Upper lobe of right lung (tissue), 1 donor: ENCODE measurements at places on chromosomes 4 and X.

DNA sequence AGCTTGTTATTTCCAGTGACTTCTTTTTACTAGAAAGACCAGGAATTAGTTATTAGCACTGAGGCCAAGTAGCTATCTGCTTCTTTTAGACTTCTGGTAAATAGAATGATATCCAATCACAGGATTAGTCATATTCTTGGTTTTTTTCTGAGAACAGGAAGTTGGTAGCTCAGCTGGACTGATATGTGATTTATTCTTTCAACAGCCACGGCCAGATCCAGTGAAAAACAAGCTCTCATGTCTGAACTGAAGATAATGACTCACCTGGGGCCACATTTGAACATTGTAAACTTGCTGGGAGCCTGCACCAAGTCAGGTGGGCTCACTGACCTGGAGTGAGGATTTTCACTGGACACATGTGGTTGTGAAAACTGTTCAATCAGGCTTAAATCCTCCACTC is 48.6 kb downstream of the PDGFRA start:
- no peak for DNase-seq
- no peak overlapping the region for H3K4me3 ChIP-seq
- peaks cover 10% of the 10 kb centered on the region for H3K36me3 ChIP-seq
- H3K27me3 ChIP-seq, result no peaks in the 10 kb centered on the region
- peaks cover 37% of the 10 kb centered on the region for H3K4me1 ChIP-seq

GRCh38 chr4:3657902-3658529 is 108.2 kb upstream of the ADRA2C start:
- no peak overlapping the region for H3K27ac ChIP-seq
- H3K27me3 ChIP-seq, result peaks cover 39% of the 10 kb centered on the region
- DNase-seq, result no peak
- no peaks in the 10 kb centered on the region for H3K36me3 ChIP-seq
- no peak overlapping the region for H3K4me3 ChIP-seq

DNA sequence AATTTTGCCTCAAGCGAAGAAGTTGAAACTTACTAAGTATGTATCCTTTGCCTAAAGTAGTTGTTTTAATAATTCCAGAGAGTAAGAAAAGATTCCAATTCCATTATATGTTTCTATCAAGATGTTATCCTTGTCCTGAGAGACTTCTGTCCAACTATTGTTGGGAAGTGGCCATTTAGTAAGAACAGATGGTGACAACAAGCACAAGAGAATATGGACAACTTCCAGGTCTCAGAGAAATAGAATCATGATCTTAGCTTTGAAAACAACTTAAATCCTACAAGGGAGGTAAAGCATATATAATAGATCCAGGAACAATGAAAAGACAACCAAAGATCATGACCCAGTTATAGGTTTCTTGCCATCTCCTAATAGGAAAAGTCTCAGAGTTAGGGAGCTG is 486.6 kb upstream of the PCDH10 start:
- DNase-seq, result no peak
- H3K36me3 ChIP-seq, result no peaks in the 10 kb centered on the region
- no peak overlapping the region for H3K27ac ChIP-seq
- H3K4me3 ChIP-seq, result no peak overlapping the region
- no peaks in the 10 kb centered on the region for H3K27me3 ChIP-seq

DNA sequence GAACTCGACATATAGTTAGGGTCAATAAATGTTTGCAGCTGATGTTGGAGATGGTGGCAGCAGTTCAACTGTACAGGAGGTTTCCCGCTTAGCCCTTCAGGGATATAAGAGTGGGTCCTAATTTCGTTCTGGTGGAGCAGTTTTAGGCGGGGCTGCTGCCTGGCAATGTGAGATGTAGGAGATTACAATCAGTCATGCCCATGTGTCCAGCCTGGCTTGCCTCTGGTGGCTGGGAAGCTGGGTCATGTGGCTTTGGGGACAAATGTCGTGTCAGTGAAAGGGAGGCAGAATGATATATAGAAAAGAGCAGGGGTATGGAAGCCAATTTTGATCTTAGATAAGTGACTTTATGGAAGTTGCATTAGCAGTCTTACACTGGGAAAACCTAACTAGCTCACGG is 129.4 kb downstream of the CLCN4 start:
- H3K36me3 ChIP-seq, result no peaks in the 10 kb centered on the region
- no peak overlapping the region for H3K4me3 ChIP-seq
- DNase-seq, result no peak
- no peaks in the 10 kb centered on the region for H3K4me1 ChIP-seq
- no peaks in the 10 kb centered on the region for H3K27me3 ChIP-seq
- no peak overlapping the region for H3K27ac ChIP-seq

GRCh38 chr4:127968586-127968985 is 3.4 kb downstream of the ABHD18 start:
- no peak for DNase-seq
- H3K27me3 ChIP-seq, result no peaks in the 10 kb centered on the region
- H3K4me1 ChIP-seq, result peaks cover 4% of the 10 kb centered on the region
- no peaks in the 10 kb centered on the region for H3K36me3 ChIP-seq
- H3K27ac ChIP-seq, result no peak overlapping the region
- H3K4me3 ChIP-seq, result no peak overlapping the region

DNA sequence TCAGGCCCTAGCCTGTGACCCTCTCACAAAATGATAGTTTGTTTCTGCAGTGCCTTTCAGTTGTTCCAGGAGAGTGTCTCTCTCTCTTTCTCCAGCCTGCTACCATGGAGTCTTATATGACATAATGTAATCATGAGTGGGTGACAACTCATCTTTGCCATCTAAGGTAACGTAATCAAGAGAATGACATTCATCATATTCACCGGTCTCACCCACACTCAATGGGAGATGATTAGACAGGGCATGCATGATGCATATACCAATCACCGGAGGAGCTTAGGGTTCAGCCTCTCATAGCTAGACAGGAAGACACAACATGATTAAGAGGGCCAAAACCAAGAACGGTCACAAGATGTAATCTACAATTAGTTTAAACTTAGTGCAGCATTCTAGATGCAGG is 97.1 kb upstream of the FAM9B start:
- H3K36me3 ChIP-seq, result no peaks in the 10 kb centered on the region
- H3K27me3 ChIP-seq, result no peaks in the 10 kb centered on the region
- no peak for DNase-seq
- no peak overlapping the region for H3K4me3 ChIP-seq
- H3K27ac ChIP-seq, result no peak overlapping the region

GRCh38 chr4:121100093-121100775 is 27.9 kb upstream of the NDNF start:
- DNase-seq, result no peak
- no peaks in the 10 kb centered on the region for H3K36me3 ChIP-seq
- H3K4me3 ChIP-seq, result no peak overlapping the region
- no peaks in the 10 kb centered on the region for H3K4me1 ChIP-seq
- H3K27me3 ChIP-seq, result no peaks in the 10 kb centered on the region

DNA sequence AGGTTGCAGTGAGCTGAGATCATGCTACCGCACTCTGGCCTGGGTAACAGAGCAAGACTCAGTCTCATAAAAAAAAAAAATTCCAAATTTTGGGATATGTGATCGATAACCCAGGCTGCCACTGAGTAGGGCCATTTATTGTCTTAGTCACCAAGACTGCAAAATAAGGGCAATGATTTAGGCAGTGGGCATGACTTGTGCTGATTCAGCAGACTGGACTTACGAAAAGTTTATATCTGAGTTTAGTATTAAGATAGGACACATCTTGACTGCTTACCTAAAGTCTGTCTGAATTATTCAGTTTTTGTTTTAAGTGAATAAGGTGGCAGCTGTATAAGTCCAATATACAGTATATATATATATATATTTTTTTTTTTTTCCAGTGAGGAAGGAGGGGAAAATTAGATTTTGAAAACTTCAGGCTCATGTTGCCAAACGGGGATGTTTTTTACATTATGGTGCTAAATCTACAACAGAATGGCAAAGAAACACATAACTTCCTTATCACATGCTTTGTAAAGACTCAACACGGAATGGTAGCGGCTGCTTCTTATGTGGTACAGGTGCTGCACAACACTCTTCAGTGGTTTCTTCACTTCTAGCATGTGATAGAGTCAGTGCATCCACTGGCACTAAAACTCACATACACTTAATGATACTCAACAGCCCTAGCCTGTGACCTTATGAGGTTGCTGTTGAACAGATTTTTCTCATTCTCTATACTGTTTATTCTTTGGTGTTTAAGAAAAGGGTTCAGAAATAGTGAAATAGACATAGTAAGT is 6.5 kb downstream of the TEX13D start:
- H3K27ac ChIP-seq, result no peak overlapping the region
- no peak for DNase-seq
- no peaks in the 10 kb centered on the region for H3K27me3 ChIP-seq
- no peaks in the 10 kb centered on the region for H3K4me1 ChIP-seq
- no peaks in the 10 kb centered on the region for H3K36me3 ChIP-seq
- no peak overlapping the region for H3K4me3 ChIP-seq

- no peaks in the 10 kb centered on the region for H3K27me3 ChIP-seq
- no peak overlapping the region for H3K27ac ChIP-seq
- H3K4me3 ChIP-seq, result no peak overlapping the region
- DNase-seq, result no peak
- H3K4me1 ChIP-seq, result no peaks in the 10 kb centered on the region
Observed at GRCh38 chr4:6445403-6446129, 26.8 kb downstream of the PPP2R2C start.

DNA sequence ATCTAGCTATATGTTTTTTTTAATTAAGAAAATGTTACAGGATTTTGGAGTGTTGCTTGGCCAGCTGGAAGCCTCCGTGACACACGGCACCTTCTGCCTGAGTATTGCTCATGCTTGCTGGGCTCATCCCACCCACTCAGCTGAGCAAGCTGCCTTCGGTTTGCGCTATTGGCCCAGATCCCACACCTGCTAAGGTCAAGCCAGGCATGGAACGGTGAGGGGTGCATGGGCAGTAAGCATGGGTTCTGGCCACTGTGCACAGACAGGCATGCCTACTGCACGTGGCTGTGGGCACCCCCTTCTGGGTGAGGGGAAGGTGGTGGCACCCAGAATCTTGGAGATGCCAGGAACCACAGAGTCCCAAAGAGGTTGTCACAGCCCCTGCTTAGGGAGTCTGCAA is 1178.4 kb upstream of the PCDH7 start:
- H3K27me3 ChIP-seq, result no peaks in the 10 kb centered on the region
- H3K36me3 ChIP-seq, result no peaks in the 10 kb centered on the region
- H3K4me3 ChIP-seq, result no peak overlapping the region
- H3K4me1 ChIP-seq, result no peaks in the 10 kb centered on the region
- DNase-seq, result no peak

DNA sequence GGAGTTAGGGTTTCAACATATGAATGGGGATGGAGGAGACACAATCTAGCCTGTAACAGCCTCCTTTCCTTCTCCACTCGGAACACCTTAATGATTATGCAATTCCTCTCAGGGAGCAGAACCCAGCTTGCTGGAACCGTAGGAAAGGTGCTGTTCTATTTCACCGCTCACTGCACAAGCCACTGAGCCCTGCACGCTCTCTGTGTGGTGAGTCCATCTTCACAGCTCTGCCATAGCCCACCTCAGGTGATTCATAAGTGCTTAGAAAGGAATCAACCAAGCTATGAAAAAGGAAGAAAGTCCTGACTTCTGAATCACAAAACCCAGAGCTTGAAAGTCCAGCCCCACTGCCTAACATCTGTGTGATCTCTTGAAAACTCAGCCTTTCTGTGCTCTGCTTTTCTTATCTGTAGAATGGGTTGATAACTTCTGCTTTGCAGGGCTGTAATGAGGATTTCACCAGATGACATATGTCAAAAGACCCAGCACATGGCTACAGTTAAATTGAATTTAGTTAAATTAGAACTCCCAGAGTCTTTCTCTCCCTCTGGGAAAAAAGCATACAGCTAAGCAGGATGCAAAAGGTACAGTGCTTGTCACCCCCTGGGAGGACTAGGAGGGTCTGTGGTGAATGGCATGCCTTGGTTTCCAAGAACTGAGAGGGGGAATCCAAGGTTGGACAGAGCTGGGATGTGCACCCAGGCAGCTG is 91.6 kb downstream of the WFS1 start:
- no peaks in the 10 kb centered on the region for H3K36me3 ChIP-seq
- no peaks in the 10 kb centered on the region for H3K4me1 ChIP-seq
- H3K27me3 ChIP-seq, result peaks cover 7% of the 10 kb centered on the region
- no peak overlapping the region for H3K4me3 ChIP-seq
- H3K27ac ChIP-seq, result no peak overlapping the region

DNA sequence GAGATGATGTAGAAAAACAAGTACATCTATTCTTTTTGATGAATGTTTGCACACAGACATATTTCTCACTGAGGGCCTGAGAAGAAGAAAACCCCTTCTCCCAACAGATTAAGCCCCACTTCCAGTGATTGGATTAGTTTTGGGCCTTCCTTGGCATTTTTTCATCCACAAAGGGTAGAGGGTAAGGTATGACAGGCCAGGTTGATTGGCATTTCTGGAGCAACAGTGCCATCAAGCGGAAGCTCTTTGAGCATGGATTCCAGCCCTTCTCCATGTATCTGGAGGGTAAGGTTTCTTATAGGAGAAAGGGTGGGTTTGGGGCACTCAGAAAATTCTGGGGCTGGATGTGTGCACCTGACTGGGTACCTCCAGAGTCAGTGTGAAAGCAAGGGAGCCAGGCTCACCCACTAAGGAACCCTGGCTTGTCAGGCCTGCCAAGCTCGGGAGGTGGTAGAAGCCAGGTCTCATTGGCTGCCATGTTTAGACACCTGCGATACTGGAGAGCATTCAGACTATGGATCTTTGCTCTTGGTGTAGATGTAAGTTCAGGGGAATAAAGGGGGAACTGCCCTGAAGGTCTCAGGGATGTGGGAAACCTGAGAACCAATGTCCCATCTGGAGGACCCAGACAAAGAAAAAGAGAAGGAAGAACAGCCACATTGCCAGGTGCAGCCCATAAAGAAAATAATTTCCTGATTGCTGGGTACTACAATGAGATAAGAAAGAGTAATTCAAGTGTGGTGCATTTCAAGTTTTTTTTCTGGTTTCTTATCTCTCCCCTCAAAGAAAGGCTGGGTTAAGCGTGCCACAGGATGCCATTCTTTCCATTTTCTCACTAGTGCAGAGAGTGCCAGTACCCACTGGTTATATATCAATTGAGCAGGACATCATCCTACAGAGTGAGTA is 222.3 kb upstream of the AGTR2 start:
- no peak overlapping the region for H3K4me3 ChIP-seq
- H3K4me1 ChIP-seq, result no peaks in the 10 kb centered on the region
- H3K27me3 ChIP-seq, result no peaks in the 10 kb centered on the region
- H3K27ac ChIP-seq, result no peak overlapping the region

DNA sequence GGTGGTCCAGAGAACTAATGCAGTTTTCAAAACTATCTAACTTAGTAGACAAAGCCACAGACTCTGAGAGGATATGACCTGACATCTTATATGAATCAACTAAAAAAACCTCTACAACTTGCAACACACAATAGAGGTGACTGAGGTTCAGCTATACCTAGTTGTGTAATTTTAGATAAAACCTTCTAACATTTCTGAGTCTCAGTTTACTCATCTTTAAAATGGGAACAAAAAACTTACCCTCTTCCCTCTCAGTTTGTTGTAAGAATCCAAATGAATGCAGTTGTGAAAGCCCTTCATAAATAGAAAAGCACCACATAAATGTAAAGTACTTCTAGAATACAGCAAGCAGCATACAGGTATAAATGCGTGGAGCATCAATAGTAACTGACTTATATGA is 5.9 kb downstream of the SH3D19 start:
- no peak overlapping the region for H3K4me3 ChIP-seq
- peaks cover 28% of the 10 kb centered on the region for H3K4me1 ChIP-seq
- no peaks in the 10 kb centered on the region for H3K36me3 ChIP-seq

- H3K27ac ChIP-seq, result no peak overlapping the region
- H3K27me3 ChIP-seq, result no peaks in the 10 kb centered on the region
- H3K4me3 ChIP-seq, result no peak overlapping the region
- DNase-seq, result no peak
- no peaks in the 10 kb centered on the region for H3K36me3 ChIP-seq
Observed at GRCh38 chr4:129823105-129823504, 727.2 kb downstream of the C4orf33 start.
